Bronchial epithelial cell (primary cell): ENCODE measurements at places on chromosomes 5 and 9. TPM values are rescaled to one million over a fixed set of nuclear protein-coding genes. Genes with fewer than 3 reads are reported as not detected.
A peak's percentile ranks its signal among the peaks of the same experiment; 100 is the strongest.

DNA sequence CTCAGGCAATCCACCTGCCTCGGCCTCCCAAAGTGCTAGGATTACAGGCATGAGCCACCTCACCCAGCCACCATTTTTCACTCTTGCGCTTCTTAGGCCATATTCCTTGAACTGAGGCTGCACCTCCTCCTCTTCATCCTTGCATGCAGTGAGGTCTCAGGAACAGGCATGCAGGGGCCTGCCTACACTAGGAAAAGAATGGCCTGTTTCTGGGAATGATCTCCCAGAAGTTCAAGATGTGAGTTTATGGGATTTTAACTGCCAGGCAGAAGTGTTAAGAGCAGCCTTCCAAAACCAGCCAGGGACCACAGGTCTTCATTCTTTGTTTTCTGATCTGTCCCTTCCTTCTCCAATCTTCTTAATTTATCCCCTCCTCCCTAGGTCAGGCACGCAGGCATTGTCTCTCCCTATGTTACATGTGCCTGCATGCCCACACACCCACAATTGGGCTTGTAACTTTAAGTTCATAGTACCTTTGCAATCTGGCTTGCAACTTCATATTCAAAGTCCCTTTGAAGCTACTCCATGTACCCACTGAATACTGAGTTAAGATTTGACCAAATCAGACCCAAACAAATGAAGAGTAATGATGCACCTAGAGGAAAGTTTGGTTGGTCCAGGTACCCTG, 10.5 kb upstream of the HSPA4 start:
- DNase-seq = peak; percentile 91

- no peak for DNase-seq
These were observed 42.5 kb downstream of the TMEM174 start for GRCh38 chr5:73215531-73215890.

DNA sequence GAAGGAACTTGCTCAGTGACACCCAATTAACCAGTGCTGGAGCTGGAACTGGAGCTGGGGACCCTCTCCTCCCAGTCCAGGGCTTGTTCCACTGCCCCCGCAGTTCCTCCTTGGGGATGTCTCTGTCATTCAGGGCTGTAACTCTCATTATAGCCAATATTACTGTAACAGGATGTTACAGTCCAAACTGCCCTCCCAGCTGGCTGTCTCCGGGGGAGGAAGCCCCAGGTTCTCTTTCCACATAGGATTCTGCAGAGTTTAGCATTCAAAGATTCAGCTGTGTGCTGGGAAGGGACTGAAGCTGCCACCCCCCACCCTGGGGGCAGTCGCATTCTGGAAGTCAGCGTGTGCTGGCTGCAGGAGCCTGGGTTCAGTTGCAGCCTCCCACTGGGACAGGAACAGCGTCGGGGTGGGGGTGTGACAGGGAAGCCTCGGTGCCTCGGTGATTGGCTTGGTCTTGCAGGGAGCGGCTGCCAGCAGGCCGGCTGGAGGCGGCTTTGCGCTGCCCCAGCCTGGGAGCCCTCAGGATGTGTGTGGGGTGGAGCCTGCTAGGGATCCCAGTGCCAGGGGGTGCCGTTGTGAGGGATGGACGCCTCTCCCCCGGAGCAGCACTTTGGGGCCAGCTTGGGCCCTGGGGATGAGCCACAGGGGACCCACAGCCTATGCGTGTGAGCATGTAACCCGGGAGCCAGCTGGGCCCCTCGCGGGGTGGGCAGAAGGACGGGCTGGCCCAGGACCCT, 101.1 kb downstream of the RGS3 start:
- DNase-seq = peak; percentile 67

DNA sequence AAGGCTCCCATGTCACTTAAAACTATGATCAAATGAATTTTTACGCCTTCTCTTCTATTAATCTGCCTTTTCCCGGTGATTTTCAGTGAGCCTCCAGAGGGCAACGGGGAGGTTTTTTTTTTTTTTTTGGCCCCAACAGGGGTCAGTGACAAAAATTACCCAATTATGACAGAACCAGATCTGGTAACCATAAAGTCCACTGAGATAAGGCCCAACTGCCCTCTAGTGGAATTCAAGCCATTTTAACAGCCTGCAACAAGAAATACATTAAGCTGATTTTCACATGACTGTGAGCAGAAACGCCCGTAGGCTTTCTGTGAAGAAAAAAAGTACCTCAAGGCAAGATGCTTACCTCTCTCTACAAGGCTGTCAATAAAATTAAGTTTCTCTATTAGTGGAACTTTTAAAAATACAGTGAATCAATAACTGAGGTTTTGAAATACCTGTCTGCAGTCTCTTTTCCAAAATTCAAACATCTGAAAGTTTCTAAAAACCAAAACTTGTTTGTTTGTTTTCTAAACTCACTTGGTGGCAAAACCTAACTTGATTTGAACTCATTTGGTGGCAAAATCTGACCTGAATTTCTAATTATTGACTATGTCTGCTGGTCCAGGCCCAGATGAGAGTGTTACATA, 49.7 kb upstream of the FST start:
- peak; percentile 73 for DNase-seq

The OSMR gene
- 36.9 and 40.7 TPM in 2 replicates for total RNA-seq
